ENCODE measurements at places on chromosomes 2 and 18. TPM values are rescaled to one million over a fixed set of nuclear protein-coding genes. Genes with fewer than 3 reads are reported as not detected.
A peak's percentile ranks its signal among the peaks of the same experiment; 100 is the strongest.

DNA sequence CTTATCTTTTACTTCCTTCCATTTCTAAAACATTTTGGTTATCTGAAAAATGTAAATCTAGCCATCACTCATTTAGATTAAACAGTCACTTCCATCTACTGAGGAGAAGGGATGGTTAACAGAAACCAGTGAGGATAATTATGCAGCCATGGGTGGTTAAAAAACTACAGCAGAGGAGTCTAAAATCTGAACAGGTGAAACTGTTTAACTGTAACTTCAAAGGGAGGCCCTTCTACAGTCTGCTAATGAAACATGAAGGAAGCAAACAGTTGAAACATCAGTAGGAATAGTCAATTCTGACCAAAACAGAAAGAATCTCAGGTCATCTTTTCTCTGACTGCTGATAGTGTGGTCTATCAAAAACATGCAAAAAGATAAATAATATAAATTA, 71.0 kb downstream of the DTNB start:
- no peaks in the 10 kb centered on the region for H3K36me3 ChIP-seq
- no peak for DNase-seq
- no peaks in the 10 kb centered on the region for H3K4me1 ChIP-seq
- no peak overlapping the region for H3K27ac ChIP-seq
- no peak overlapping the region for H3K4me3 ChIP-seq

DNA sequence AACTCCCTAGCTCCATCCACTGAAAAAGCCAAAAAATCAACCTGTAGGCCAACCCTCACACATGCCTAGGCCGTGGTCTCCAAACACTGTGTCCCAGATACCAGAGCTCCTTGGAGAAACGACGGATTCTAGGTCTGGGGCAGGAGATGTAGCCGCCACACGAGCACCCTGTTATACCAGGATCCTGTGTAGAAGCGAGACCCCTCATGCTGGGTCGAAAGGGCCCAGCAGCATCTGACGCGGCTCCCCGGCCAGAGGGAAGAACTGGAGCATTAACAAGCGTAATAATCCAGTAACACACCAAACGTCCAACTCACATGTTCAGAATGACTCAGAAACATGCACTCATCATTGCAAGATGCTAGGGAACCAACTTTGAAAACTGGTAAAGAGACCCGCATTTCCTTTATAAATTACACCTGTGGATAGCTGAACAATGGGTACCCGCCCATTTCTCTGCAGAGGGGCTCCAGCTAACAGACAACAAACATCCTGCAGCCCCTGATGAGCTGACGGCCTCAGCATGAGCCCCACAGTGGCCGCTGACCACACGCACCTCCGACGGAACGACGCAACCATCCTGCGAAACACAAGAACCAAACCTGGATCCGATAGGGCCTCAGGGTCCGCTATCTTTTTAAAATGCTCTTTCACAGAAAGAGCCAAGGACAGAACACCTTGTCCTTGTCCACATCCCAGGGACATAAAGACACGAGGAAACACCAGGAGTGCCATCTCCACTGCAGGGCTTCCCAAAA, 14.2 kb downstream of the SLC66A2 start:
- H3K36me3 ChIP-seq = peaks cover 7% of the 10 kb centered on the region
- no peak overlapping the region for H3K4me3 ChIP-seq
- peak; percentile 67 for DNase-seq
- H3K4me1 ChIP-seq = no peaks in the 10 kb centered on the region
- H3K27me3 ChIP-seq = no peaks in the 10 kb centered on the region
- H3K27ac ChIP-seq = no peak overlapping the region

Gene TBR1
- polyA plus RNA-seq = not detected

GRCh38 chr18:67425672-67426071, 90.8 kb downstream of the DSEL start:
- H3K4me3 ChIP-seq = no peak overlapping the region
- no peak for DNase-seq
- no peaks in the 10 kb centered on the region for H3K36me3 ChIP-seq
- no peak overlapping the region for H3K27ac ChIP-seq
- H3K27me3 ChIP-seq = no peaks in the 10 kb centered on the region

Gene AFF3
- polyA plus RNA-seq = 0.25 TPM

- no peaks in the 10 kb centered on the region for H3K36me3 ChIP-seq
- H3K4me1 ChIP-seq = no peaks in the 10 kb centered on the region
- no peaks in the 10 kb centered on the region for H3K27me3 ChIP-seq
Measured at GRCh38 chr18:21499997-21500396, 100.5 kb downstream of the ESCO1 start.

Gene LRRTM1
- not detected for polyA plus RNA-seq

DNA sequence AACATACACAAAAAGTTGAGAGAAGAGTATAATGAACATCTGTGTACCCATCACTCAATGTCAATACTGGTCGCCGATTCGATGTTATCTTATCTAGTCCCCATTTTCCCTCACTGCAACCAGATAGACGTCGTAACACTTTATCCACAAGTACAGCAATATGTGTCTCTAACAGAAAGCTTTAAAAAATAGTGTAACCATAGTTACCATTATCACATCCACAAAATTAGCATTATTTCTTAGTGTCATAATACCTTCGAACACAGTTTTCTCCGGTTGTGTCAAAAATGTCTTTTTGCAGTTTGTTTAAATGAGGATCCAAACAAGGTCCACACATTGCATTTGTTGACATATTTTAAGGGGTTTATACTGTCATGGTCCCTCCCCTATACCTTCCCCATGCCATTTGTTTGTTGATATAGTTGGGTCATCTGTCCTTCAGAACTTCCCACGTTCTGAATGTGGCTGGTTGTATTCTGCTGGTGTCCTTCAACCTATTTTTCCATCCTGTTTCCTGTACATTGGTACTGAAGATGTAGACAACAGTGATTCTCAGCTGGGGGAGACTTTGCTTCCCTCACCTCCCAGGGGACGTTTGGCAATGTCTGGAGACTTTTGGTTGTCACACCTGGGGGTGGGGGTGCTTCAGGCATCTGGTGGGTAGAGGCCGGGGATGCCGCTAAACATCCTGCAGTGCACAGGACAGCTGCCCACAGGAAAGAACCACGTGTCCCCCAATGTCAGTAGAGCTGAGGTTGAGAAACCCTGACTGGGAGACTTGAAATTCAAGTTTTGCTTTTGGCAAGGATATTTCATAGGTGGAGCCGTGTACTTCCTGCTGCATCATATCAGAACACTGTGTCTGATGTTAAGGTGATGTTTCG, 72.7 kb upstream of the SPRED2 start:
- no peak overlapping the region for H3K27ac ChIP-seq
- H3K27me3 ChIP-seq = no peaks in the 10 kb centered on the region
- DNase-seq = no peak
- no peak overlapping the region for H3K4me3 ChIP-seq

Gene NT5DC4
- polyA plus RNA-seq = not detected

GRCh38 chr2:112777036-112777435, 7.3 kb downstream of the IL1A start:
- H3K4me3 ChIP-seq = no peak overlapping the region
- H3K27me3 ChIP-seq = no peaks in the 10 kb centered on the region
- no peak overlapping the region for H3K27ac ChIP-seq
- no peaks in the 10 kb centered on the region for H3K36me3 ChIP-seq
- H3K4me1 ChIP-seq = no peaks in the 10 kb centered on the region

GRCh38 chr2:184004289-184004947, 593.9 kb upstream of the ZNF804A start:
- H3K36me3 ChIP-seq = no peaks in the 10 kb centered on the region
- no peak for DNase-seq
- H3K4me3 ChIP-seq = no peak overlapping the region
- H3K4me1 ChIP-seq = no peaks in the 10 kb centered on the region

- H3K4me3 ChIP-seq = no peak overlapping the region
- no peak for DNase-seq
- no peaks in the 10 kb centered on the region for H3K36me3 ChIP-seq
- no peaks in the 10 kb centered on the region for H3K27me3 ChIP-seq
- no peaks in the 10 kb centered on the region for H3K4me1 ChIP-seq
Measured at GRCh38 chr2:45891719-45892424, 240.4 kb downstream of the PRKCE start.

DNA sequence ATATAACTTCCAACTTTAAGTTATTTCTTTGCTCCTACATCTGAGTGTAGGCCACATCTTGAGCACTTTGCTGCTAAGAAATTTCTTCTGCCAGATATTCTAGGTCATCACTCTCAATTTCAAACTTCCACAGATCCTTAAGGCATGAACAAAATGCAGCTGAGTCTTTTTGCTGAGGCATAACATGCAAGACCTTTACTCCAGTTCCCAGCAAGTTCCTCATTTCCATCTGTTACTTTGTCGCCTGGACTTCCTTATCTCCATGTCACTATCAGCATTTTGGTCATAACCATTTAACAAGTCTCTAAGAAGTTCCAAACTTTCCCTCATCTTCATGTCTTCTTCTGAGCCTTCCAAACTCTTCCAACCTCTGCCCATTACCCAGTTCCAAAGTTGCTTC, 1077.3 kb upstream of the TMEFF2 start:
- no peaks in the 10 kb centered on the region for H3K27me3 ChIP-seq
- DNase-seq = no peak
- no peaks in the 10 kb centered on the region for H3K36me3 ChIP-seq
- no peak overlapping the region for H3K4me3 ChIP-seq
- no peaks in the 10 kb centered on the region for H3K4me1 ChIP-seq

GRCh38 chr2:29209551-29209950, 94.3 kb downstream of the CLIP4 start:
- H3K4me1 ChIP-seq = no peaks in the 10 kb centered on the region
- DNase-seq = no peak
- no peak overlapping the region for H3K27ac ChIP-seq
- H3K4me3 ChIP-seq = no peak overlapping the region

GRCh38 chr18:54506516-54507261, 84.4 kb upstream of the DYNAP start:
- H3K4me1 ChIP-seq = no peaks in the 10 kb centered on the region
- H3K27ac ChIP-seq = no peak overlapping the region
- H3K27me3 ChIP-seq = no peaks in the 10 kb centered on the region
- H3K36me3 ChIP-seq = no peaks in the 10 kb centered on the region

DNA sequence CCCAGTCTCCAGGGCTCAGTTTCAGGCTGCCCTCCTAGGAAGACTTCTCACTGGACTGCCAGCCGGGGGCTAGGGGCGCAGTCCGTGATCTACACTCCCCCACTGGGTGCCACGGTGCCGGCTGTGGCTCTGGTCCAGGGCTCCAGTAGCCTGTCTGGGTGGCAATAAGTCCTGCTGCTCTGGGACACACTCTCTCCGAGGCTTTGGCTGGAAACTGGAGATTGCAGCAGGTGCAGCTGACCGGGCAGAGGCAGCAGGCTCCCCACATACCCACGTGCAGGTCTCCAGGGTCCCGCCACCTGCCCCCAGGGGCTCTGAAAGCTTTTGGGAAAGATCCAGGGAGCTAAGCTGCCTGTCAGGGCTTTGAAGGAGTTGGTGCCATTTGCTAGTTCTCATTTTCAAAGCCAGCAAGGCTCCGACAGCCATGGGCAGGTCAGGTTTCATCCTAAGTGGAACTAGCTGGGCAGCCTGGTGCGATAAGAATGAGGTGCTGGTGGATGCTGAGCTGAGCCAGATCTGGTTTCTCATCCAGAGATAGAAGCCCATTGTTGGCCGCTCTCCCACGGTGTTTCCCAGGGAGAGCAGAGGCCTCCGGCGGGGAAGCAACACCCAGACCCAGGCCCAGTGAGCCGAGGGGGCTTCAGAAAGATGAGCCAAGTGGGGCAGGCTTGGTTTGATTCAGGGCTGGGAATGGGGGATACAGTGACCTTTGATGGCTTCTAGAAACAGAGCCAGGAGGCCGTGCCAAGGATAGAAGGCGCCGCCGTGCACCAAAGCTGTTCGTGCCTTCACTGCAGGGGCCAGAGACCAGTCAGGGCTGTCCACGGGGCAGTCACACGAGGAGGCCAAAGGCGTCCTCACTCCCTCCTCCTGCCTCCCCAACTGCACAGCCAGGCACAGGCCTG, 141.7 kb upstream of the GPC1 start:
- no peak for DNase-seq
- no peak overlapping the region for H3K4me3 ChIP-seq

- no peak for DNase-seq
- no peaks in the 10 kb centered on the region for H3K36me3 ChIP-seq
- H3K4me1 ChIP-seq = no peaks in the 10 kb centered on the region
Measured at GRCh38 chr2:173326806-173327205, 27.9 kb upstream of the CDCA7 start.

- DNase-seq = peak; percentile 33
- no peaks in the 10 kb centered on the region for H3K36me3 ChIP-seq
- H3K27ac ChIP-seq = no peak overlapping the region
- no peaks in the 10 kb centered on the region for H3K27me3 ChIP-seq
Measured at GRCh38 chr2:9780368-9781130, 62.7 kb upstream of the TAF1B start.

Gene WNT10A
- not detected for polyA plus RNA-seq
